ENCODE measurements at places on chromosomes 6 and 20. TPM values are rescaled to one million over a fixed set of nuclear protein-coding genes. Genes with fewer than 3 reads are reported as not detected.
A peak's percentile ranks its signal among the peaks of the same experiment; 100 is the strongest.

DNA sequence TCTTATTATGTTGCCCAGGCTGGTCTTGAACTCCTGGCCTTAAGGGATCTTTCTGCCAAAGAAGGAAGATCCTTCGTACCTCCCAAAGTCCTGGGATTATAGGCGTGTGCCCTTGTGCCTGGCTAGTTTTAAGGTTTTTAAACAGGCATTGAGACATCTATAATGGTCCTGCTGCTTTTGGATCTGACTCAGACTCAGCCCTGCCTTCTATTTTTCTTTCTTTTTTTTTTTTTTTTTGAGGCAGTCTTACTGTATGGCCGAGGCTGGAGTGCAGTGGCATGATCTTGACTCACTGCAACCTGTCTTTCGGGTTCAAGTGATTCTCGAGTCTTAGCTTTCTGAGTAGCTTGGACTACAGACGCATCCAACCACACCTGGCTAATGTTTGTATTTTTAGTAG, 73.7 kb downstream of the PHF20 start:
- DNase-seq: no peak

The GHRH gene
- total RNA-seq: not detected

The FAM209A gene
- not detected for total RNA-seq

DNA sequence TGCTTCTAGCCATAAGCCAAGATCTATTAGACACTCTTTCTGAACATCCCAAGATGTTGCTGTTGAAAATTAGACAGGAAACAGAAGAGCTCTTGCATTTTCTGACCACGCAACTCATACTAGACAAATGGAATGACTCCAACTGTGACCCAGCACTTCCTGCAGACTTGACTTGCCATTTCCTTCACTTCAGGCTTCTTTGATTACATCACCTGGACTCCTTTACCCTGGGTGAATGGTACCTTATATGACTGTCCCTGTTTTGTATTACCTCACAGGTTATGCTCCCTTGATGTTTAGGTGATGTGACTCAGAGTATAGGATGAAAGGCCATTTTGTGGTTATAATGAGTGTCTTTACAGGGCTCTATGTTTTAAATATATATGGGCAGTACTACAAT, 236.1 kb downstream of the BMP2 start:
- peak; percentile 33 for DNase-seq

The RCAN2 gene
- total RNA-seq: 2.3 TPM

The ME1 gene
- 11.6 TPM for total RNA-seq

DNA sequence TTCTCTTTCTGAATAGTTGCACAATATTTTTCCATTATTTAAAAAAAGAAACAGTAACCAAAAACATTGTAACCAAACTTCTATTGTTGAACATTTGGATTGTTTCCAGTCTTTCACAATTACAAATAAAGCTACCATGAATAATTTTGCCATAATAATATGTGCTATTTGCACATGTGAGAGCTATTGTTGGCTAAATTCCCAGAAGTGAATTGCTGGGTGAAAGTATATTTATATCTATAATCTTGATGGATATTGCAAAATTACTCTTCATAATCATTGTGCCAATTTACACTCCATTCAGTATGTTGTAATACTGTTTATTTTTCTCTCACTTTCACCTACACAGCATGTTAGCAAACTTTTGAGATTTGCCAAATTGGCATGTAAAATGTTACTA, 36.6 kb upstream of the SLC22A16 start:
- peak; percentile 43 for DNase-seq

DNA sequence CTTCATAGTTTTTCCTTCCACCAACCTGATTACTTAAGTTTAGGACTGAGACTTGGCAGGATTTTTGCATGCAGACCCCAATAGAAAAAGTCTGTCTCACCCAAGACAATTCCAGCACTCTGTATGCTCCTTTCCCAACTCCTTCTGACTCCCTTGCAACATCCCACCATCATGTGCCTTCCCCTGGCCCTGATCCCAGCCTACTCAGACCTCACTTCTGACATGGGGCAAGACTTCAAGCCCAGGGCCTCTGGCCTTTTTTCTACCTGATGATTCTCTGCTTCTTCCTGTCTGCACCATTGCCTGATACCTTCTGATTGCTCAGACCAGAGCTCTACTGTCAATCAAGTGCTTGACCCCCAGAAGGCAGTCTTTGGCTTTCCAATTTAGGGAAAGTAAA, 96.6 kb downstream of the HAO1 start:
- no peak for DNase-seq

The SMOC2 gene
- total RNA-seq: 0.47 TPM

- no peak for DNase-seq
Observed at GRCh38 chr20:50969912-50970311, 11.3 kb downstream of the MOCS3 start.

DNA sequence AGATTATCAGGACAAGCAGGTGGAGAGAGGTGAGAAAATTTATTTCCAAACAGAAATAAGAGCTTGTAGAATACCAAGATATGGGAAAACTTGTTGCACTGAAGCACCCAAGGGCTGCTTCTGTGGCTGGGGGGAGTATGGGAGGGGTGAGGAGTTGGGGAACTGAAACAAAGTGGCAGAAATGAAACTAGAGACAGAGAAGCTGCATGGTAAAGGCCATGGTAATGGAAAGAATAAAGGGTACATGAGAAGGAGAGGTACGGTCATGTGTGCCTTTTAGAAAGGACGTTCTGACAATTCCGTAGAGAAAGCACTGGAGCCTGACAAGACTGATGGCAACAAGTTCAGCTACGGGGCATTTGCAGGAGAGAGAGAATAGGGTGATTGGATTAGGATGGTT, 51.6 kb upstream of the RIN2 start:
- no peak for DNase-seq

The LPA gene
- total RNA-seq: not detected

The SLC22A7 gene
- total RNA-seq: not detected

The ECHDC1 gene
- 64.1 TPM for total RNA-seq

The POU5F1 gene
- 0.39 TPM for total RNA-seq

The ABT1 gene
- 20.4 TPM for total RNA-seq

The ALDH8A1 gene
- total RNA-seq: not detected

The SEMG1 gene
- not detected for total RNA-seq

DNA sequence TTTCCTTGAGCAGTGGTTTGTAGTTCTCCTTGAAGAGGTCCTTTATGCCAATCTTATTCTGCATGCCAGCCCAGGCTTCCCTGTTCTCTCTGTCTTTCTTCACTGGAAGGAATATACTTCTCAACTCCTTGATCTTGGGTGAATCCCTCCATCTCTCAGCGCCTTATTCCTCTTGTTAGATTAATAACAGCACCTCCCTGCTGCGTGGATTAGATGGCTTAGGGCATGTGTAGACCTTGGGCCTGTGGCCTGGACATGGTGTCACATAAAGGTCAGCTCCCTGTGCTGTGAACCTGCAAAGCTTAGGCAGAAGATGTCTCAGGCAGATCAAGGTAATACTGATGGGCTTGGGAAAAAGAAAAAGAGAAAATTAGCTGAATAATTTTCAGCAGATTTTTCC, 18.3 kb downstream of the ZNF831 start:
- no peak for DNase-seq

DNA sequence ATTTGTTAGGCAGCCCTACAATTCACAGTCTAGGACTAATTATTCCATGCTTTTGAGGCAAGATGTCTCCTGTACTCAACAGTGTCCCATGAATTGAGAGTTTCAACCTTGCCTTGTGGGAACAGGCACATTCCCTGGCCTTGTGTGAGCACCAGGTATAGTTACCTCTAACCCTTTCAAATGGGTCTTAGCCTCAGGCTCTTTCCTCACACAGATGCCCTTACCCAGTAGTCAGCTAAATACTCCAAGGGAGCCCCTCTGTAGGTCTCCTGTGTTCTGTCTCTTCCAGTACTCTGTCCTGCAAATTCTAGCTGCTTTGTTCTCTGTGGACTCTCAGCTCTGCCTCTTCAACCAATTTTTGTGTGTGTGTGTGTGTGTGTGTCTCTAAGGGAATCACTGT, 135.3 kb downstream of the ZFAND3 start:
- no peak for DNase-seq

DNA sequence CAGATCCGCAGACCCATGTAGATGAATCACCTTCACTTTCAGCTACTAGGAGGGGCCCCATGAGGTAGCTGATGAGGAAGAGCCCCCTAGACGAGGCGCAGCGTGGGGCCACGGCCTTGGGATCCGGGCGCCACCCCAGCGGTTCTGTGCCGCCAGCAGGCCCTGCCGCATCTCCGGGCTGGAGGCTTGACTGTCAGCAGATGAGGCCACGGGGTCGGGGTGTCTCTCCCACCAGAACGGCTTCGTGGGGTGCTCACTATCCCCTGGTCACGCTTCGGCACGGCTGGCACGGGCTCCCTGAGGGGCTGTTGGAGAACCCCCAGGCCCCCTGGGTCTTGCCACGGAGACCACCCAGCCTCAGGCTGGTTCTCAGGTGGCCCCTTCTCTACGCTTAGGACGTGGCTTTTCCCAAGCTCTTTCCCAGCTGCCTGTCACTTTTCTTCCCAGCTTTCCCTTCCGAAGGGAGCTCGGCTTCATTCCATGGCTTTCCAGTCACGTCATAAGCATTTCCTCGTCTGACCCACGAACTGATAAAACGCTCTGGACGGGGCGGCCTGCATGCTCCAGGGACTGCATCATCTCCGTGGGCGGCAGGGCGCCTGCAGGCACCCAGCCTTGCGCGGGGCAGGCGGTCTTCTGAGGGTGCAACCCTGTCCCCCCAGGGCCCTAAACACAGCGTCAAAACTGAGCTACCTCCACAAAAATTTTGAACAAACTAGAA, 85.9 kb downstream of the THBS2 start:
- DNase-seq: peak; percentile 96

DNA sequence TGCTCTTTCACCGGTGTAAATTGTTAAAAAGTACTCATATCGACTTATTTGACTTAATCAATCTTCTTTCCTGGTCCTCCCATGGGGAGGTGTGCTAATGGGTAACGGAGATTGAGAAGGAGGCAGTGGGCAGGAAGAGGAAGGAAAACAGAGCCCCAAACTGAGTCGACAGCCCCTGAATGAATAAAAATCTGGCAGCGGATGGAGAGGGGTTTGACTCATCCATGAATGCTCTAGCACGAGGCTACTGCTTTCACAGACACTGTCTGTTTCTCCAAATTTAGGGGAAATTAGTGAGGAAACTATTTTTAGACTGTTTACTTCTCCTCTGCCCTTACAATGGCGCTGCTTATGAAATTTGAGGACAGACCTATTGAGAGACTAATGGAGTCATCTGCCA, 142.2 kb upstream of the ATXN1 start:
- peak; percentile 79 for DNase-seq

The BRPF3 gene
- total RNA-seq: 22.2 TPM

DNA sequence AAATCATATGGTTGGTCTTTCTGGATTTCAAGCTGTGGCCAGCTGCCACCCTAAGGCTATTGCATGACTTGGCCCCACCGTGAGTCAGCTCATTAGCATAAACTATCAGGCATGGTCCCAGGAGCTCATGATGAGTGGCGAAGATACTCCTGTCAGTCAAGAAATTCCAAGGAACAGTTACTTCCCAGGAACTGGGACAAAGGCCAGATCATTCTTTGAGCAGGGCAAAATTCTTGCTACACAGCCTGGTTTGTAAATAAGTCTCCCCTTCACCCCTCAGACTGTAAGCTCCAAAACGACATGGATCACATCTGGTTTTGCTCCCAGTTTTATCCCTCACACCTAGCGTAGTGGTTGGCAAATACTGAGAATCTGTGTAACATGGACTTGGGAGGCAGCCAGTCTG, 33.0 kb upstream of the KIAA1586 start:
- peak; percentile 98 for DNase-seq

- peak; percentile 76 for DNase-seq
Observed at GRCh38 chr20:36836591-36837269, 39.2 kb upstream of the TLDC2 start.

Data from M059J (cell line).